ENCODE measurements at places on chromosomes 1 and 21.

- DNase-seq = no peak
Observed at GRCh38 chr1:38210021-38210894, 163.7 kb upstream of the POU3F1 start.

GRCh38 chr1:179883040-179883744 lies 1.1 kb downstream of the TOR1AIP1 start:
- DNase-seq = no peak

DNA sequence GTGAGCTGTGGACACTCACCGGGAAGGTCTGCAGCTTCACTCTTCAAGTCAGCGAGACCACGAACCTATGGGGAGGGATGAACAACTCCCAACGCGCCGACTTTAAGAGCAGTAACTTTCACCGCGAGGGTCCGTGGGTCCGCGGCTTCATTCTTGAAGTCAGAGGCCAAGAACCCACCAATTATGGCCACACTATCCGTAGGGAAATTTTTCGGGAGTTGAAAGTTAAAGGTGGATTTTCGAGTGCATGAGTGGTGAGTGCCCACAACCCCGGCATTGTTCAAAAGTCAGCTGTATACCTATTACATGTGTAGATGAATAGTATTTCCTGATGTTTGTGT lies 19.7 kb downstream of the EXOC8 start:
- no peak for DNase-seq

- no peak for DNase-seq
Observed at GRCh38 chr1:208899438-208899837, 655.3 kb upstream of the PLXNA2 start.

Measured in activated gamma-delta T cell treated with anti-CD3 and anti-CD28 coated beads, Interleukin-2, amount 50 U/mL, for 16 hours (primary cell).